Cortex of kidney (tissue), 1 donor: ENCODE measurements at places on chromosomes 5 and 9.

- no peak for DNase-seq
Observed at GRCh38 chr5:81242906-81243436, 9.8 kb downstream of the CKMT2 start.

GRCh38 chr5:34476941-34477565 lies 179.1 kb upstream of the RAI14 start:
- DNase-seq: no peak

- no peak for DNase-seq
Observed at GRCh38 chr5:66718374-66719002, 122.3 kb downstream of the MAST4 start.

DNA sequence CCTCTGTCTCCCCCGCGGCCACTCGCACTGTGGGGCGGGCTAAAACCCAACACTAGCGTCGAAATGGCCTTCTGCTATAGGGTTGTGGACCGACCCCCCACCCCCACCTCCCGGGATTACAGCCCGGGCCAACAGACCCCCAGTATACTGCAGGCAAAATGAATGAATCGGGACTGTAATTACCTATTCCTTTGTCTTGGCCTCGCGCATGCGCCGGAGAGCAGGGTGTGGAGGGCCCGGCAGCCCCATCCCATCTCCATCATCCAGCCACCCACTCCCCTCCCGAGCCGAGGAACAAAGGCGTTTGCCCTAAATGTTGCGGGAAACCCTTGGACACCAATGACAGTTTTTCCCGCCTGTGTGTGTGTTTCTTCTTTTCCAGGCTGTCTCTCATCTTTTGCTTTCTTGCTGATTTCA lies 1.6 kb downstream of the BASP1 start:
- no peak for DNase-seq

DNA sequence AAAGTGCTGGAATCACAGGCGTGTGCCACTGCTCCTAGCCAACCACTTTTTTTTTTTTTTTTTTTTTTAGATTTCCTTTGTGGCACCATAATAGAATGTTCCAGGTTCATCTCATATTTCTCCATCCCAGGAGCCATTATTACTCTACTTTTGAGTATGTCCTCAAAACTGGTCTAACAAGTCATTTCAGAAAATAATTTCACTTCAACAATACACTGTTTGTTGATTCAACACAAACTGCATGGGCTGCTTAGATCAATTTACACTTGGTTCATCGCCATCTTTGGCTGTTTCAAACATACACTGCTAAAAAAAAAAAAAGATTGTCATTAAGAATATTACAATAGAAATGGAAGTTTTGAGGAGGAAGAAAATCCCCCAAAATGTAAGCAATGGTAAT lies 57.9 kb downstream of the CSNK1A1 start:
- DNase-seq: no peak

DNA sequence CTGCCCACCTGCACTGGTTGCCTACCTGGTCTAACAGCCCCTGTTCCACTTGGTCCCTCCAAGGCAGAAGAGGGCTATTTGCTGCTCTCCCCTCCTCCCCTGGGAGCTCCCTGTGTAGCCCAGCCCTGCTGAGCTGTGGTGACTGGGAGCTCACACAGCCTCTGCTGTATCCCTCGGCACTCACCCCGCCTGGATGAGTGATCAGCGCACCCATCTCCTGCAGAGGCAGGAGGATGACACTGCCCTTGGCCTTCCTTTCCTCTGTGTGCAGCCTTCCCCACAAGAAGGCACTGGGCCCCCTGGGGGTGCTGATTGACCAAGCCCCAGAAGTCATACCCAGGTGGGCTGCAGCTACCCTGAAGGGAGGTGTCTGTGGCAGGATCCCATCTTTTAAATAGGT lies 134.2 kb downstream of the ADAMTS2 start:
- DNase-seq: no peak

DNA sequence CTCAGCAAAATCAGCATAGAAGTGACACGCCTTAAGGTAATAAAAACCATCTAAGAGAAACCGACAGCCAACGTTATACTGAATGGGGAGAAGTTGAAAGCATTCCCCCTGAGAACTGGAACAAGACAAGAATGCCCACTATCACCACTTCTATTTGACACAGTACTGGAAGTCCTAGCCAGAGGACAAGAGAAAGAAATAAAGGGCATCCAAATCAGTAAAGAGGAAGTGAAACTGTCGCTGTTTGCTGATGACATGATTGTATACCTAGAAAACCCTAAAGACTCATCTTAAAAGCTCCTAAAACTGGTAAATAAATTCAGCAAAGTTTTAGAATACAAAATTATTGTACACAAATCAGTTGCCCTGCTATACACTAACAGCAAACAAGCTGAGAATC lies 393.3 kb downstream of the KIF4B start:
- DNase-seq: no peak

- no peak for DNase-seq
Observed at GRCh38 chr5:14850419-14851049, 21.0 kb downstream of the ANKH start.

DNA sequence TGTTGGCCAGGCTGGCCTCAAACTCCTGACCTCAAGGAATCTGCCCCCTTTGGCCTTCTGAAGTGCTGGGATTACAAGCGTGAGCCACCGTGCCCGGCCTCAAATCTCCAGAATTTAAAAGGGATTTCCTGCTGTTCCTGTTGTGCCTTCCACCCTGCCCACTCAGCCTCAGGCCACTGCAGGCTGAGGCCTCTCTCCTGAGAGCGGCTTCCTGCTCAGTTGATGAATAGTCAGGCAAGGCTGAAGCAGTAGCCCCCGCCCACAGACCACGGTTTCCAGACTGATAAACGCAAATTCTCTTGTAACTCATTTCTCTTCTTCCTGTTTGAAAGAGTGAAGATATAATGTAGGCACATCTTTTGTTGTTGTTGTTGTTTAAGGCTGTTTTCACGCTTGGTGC lies 127.0 kb upstream of the PLCXD3 start:
- no peak for DNase-seq

GRCh38 chr5:36206913-36207312 lies 34.8 kb downstream of the NADK2 start:
- DNase-seq: no peak

DNA sequence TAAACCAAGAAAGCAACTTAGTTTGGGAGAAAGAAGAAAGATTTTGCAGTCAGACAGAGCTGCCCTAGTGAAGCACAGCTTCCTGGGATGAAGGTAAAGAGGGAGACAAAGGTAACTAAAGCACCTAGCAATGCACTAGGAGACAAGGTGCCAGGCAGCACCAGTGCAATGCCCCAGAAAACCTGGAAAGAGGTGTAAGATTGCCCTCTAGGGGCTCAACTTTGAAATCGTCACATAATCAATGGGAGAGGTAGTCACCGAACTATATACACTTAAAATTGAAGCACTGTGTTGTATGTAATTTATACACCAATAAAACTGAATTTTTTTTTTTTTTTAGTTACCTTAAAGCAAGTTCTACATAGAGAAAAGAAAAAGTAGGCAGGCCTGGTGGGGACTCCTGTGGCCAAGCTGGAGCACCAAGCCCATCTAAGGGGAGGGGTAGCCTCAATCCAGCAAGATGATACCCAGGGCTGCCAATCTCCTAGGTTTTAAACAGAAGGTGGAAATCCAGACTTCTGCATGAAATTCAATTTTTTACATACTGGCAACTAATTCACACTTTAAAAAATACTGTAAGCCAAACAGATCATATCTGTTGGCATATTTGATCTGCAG lies 48.2 kb downstream of the CDK5RAP2 start:
- DNase-seq: no peak

DNA sequence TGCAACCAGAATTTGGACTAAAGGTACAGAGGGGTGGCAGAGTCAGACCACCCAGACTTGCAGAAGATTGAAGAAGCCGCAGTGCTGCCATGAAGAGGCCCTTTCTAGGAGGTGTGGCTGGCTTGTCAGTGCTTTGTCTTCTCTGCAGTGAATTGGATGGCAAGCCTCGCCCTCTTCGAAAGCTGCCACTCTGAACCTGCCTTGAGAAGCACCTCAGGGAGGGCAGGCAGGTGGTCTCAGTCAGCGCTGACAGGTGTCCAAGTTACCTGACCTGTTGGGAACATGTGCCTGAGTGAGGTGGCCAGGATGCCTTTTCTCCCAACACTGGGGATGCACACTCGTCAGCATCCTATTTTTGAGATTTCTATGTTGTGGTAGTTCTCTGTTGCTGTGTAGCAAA lies 6.2 kb downstream of the TENT4A start:
- no peak for DNase-seq

DNA sequence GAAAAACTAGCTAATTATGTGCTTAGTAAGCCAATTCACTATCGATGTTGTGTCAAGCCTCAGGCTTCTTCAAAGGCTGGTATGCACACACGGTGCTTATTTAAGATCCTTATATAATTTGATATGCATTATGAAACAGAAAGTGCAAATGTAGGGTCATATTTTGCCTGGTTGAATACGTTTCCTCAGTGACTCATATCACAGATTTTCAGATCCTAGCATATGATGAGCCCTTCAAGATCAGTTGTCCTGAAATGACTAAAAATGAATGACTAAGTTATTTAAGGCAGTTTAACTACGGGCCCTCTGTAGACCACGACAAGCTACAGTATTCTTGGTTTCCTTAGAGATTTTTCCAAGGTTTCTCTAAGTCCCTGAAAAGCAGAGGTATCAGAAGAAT lies 778.3 kb downstream of the PRELID2 start:
- DNase-seq: no peak

DNA sequence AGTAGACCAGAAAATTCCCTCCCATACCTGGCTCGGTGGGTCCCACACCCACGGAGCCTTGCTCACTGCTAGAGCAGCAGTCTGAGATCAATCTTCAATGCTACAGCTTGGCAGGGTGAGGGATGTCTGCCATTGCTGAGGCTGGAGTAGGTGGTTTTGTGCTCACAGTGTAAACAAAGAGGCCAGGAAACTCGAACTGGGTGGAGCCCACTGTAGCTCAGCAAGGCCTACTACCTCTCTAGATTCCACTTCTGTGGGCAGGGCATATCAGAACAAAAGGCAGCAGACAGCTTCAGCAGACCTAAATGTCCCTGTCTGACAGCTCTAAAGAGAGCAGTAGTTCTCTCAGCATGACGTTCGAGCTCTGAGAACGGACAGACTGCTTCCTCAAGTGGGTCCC lies 5.6 kb upstream of the GZMA start:
- DNase-seq: no peak

DNA sequence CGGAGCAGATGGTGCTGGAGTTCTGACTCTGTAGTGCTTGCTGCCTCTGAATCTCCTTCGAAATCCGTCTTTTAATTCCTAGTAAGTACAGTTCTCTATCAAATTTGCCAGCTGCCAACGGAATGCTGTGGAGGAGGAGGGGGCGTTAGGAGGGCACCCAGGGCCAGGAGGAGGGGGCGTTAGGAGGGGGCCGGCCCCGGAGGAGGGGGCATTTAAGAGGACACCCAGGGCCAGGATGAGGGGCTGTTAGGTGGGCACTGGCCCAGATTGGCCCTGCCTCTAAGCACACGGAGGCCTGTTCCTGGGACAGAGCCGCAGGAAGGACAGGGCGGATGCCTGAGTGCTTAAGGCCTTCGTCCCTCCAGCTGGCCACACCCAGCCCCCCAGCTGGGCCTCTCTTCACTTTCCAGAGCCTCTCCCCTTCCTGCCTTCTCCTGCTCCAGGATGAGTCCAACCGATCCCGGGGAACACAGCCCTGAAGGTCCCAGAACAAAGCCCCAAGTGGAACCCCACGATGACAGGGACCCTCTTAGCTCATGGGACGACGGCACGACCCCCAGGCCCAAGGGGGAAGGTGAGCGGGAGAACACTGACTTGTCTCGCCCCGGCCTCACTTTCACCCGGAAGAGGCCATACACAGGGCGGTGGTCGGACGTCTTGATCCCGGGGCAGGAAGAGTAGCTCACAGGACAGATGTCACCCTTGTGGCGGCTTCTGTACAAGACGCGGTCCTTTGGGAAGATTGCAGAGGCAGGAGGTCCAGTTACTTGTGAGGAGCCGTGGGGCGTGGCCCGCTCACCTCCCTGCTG lies 9.8 kb downstream of the INPP5E start:
- no peak for DNase-seq

- DNase-seq: no peak
Observed at GRCh38 chr5:360257-361027, 38.9 kb downstream of the AHRR start.

DNA sequence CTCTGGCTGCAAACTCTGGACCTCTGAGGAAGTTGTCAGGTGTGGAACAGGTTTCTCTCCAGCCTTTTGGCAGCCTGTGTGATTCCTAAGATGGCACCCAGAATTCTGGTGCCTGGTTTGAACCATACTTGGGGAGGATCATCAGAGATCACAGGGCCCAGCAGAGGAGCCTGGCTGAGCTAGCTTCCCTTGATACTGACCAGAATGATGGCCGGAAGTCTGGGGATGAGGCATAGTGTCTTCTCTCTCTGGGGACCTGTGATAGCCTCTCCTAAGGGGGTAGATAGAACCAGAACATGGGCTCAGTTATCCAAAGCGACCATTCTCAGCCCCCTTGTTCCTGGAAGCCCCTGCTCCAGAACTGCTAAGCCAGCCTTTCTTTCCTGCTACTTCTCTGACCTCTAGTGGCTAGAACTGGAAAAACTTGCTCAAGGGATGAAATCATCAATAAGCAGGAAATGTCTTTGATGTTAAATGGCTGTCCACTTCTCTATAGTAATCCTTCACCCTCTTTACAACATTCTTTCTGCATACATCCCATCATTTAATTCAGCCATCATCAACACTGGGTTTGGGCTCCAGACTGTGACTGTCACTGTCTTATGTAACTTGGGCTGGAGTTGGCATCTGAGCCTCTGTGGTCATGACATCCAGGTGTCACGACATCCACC lies 55.1 kb downstream of the C9orf152 start:
- no peak for DNase-seq

DNA sequence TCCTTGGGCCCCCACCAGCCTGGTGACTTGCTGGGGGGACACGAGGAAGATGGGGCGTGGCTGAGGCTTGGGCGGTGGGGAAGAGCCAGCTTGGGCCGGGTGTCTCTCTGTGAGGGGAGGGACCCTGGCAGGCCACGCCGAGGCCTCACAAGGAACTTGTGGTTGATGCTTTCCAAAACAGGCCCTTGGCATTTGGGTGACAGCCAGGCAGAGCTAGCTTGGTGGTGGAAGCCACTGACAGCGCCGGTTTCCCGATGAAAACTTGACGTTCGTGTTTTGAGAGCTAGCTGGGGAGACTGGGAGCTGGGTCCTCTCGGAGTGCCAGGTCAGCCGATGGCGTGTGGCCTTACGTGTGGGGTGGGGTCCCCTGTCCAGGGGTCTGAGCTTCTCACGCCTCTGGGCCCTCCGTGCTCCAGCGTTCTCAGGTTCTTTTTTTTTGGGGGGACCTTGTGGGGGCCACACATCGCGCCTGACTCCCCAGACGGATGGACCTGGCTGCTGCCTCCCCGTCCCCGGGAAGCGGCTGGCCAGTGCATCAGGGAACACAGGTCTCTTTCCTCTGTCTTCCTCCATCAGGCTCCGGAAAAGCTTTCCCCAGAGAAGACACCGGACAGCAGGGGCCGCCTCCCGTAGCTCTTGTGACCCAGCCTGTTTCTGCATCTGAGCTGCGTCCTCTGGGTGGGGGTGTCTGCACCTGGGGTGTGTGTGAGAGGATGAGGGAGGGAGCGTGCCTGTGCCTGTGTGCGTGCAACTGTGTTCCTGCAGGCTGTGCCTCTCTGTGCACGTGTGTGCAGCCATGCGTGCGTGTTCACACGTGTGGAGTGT lies 129.3 kb upstream of the LPCAT1 start:
- no peak for DNase-seq

GRCh38 chr5:107352576-107352975 lies 318.2 kb downstream of the EFNA5 start:
- DNase-seq: no peak
